Renal cortical epithelial cell (primary cell): ENCODE measurements at places on chromosomes 3 and 15.

DNA sequence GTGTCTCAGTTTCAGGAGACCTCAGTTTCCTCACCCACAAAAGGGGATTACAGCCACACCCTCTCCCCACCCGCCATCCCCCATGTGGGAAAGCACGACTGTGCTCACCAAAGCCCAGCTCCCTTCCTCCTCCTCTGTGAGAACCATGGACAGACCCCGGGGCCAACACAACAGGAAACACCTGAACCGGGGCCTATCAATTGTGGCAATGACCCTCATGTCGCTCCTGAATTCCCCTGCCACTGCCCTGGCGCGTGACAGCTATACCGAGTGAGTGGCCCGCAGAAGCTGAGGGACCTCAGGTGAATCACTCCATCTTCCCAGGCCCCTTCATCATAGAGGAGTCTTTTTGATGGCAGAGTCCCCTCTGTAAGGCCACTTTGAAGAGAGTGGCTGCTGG lies 28.6 kb downstream of the PLEKHO2 start:
- no peak for DNase-seq

DNA sequence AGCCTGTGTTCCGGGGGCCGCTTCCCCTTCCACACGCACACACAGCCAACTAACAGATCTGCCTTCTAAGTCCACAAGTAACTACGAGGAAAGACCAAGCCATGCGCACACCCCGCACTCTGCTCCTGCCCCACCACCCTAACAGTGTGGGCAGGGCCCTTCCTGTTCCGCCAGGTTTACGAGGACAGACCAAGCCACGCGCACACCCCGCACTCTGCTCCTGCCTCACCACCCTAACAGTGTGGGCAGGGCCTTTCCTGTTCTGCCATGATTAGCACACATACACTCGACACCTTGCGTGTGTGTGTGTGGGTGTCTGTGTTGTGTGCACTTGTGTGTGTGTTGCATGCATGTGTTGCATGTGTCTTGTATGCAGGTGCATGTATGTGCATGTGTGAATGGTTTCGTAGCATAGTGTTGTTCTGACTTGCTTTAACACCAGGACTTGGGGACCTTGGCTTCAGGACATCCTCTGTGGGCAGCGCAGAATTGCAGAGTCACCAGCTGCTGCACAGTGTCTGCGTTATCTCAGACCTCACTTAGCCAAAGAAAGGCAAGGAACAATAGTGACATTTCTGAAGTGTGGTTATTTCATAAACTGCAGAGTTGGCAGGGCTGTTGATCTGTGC lies 114.4 kb downstream of the CHSY1 start:
- DNase-seq: no peak

- peak; percentile 7 for DNase-seq
Observed at GRCh38 chr3:154121701-154122551, 736 bp downstream of the ARHGEF26 start.

DNA sequence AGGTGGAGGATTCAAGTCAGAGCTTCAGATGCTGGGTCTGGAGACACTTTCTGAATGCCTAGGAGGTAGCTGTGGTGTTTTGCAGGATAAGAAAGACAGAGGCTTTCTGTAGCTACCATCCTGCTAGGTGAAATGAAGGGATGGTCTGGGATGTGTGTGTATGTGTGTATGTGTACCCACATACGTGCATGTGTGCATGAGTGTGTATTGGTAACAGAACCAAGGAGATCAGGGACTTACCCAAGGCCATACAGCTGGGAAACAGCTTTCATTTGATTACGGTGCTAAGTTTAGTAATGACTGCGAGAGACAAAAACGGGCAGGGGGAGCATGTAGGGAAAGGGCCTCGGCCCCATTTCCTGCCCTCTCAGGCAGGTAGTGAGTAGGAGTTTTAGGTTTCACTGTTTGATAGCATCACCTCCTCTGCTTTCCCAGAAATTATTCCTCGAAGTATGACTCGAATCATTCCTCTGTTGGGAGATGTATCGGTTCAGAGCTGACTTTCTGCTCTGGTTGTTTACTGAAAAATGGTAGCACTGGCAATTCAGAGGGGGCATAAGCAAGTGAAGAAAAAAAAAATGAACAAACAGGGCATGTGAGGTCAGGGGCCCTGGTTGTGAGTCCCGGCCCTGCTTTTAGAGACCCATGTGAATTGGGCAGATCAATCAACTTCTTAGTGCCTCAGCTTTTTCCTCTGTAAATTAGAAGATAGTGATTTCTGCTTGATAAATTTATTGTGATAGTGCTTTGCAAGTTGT lies 130.7 kb downstream of the LPP start:
- DNase-seq: peak; percentile 59

GRCh38 chr3:134918441-134918840 lies 123.4 kb downstream of the EPHB1 start:
- no peak for DNase-seq

DNA sequence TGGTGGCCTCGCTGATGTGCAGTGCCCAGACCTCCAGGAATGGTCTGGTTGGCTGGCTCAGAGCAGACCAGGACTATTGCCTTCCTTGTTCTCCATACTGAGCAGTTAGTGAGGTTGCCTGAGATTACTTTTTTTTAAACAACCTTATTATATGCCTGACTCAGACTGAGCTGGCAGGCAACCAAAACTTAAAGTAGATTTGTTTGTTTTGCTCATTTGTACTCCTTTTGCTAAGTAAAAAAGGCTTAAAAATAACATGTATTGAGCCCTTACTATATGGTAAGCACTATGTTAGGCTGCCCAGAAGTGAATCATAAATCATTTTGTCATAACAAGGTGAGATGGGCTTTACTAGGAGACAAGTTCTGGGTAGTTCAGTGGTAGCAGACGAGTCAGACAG lies 92.4 kb downstream of the GHSR start:
- DNase-seq: peak; percentile 92

DNA sequence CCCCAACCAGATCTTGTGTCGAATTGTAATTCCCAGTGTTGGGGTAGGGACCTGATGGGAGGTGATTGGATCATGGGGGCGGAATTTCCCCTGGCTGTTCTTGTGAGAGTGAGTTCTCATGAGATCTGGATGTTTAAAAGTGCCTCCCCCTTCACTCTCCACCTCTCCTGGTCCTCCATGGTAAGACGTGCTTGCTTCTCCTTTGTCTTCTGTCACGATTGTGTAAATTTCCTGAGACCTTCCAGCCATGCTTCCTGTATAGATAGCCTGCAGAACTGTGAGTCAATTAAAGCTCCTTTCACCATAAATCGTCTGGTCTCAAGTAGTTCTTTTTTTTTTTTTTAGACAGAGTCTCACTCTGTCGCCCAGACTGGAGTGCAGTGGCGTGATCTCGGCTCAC lies 42.3 kb downstream of the NR1D2 start:
- DNase-seq: no peak

GRCh38 chr3:165642761-165643420 lies 194.3 kb downstream of the BCHE start:
- peak; percentile 99 for DNase-seq

DNA sequence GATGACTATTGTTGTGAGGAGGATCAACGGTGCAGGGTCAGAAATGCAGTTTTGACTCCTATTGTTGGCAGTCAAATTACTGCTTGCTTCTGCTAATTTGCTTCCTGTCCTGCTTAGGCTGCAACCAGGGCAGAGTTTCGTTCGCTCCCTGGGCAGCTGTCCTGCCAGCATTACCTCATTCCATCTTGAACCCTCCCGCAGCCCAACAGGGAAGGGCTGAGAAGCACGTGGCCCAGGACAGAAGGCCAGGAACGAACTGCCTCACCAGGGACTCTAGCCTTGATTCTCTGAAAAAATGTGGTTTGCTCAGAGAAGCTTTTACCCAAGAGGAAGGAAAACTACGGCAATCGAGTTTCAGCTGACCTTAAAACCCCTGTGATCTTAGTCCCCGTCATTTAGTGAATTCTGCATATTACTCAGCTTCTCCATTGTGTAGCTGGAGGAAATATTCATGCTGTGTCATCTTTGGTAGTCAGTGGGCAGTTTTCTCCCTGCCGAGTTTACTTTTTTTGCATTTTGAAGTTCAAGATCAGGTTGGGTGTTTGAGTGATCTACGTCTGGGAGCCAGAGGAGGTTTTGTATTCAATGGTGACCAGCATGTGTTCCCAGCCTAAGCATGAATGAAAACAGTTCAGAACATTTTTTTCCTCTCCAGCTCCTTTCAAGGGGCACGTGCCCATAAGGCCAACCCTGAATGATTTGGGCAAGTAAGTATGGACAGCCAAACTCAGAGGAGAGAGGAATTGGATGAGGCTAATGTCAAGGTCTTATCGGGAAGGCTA lies 23.0 kb downstream of the TLNRD1 start:
- DNase-seq: peak; percentile 66

GRCh38 chr3:129268396-129268795 lies 10.3 kb upstream of the HMCES start:
- DNase-seq: no peak

DNA sequence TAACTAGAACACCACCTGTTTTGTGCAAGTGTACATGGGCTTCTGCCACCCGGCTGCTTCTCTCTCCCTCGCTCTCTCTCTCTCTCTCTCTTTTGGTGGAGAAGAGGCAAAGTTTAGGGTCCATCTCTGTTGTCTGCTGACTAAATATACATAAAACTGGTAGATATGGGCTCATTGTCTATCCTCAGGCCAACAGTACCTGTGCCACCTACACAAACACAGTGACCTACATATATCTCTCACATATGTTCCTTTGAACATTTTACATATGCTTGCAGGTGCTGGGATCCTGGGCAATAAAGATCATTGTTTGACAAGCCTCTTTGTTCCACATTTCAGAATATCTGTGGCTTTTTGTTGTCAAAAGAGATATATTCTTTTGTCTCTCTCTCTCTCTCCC lies 256.3 kb upstream of the KCNH8 start:
- DNase-seq: no peak

DNA sequence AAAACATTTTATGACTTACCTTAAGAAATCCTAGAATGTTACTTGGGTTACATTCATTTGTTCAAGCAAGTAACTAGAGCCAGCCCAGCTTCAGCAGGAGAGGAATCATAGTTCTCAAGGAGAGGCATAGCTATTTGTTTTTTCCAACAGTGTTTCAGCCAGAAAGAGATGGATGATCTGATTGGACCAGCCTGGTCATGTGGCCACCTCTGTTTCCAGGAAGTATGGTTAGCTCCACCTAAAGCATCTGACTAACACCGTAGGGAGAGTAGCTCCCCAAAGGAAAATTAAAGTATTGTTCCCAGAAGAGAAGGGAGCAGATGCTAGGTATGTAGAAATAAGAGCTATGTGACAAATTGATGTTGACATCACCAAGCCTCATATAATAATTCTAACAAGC lies 417.1 kb downstream of the TAFA4 start:
- no peak for DNase-seq

GRCh38 chr3:113219605-113220300 lies 8.4 kb downstream of the BOC start:
- no peak for DNase-seq

DNA sequence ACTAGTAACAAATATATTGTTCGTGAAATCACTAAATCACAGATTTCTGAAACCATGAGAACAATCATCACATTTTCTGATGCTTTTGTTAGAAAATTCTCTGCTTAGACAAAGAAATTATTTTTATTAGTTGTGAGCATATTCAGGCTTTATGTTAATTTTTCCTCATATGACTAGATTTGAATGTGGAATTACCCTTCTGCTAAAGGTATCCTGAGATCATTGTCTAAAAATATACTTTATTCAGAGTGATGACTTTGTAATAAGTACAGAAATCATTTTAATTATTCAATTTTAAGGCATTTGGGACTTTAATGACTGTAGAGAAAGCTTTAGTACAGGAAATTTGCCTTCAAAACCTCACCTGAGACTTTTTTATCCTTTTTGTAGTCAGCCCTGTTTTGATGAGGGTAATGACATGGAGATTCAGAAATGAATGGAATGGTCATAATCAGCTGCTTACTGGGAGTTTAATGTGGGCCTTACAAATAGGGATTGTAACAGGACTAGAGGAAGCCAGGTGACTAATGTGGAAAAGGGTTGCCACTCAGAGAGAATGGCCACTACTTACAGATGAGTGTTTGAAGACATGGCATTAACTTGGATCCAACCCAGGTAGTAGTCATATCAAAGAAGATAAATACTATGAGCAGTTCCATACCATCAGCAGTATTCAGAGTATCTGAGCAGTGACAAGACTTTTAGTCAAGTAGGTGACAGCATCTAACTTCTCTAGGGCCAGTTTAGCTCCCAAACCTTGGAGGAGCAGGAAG lies 148.3 kb downstream of the MBNL1 start:
- peak; percentile 29 for DNase-seq

DNA sequence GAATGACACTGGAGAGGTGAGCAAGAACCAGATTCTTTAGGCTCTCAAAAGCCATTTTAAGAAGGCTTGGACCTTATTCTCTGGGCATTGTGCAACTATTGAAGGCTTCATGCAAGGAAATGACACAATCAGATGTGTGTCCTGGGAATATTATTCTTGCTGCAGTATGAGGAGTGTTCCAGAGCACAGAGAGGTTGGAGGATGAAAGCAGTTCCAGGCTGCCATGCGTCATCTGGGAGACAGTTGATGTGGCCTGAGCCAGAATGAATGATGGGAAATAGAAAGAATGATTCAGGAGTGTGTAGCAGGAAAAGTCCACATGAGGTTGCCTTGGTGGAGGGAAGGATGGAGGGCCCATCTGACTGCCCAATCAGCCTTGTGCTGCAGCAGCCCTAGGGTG lies 123.1 kb downstream of the CHCHD6 start:
- DNase-seq: no peak

- no peak for DNase-seq
Observed at GRCh38 chr3:180690061-180690460, 10.8 kb upstream of the CCDC39 start.

DNA sequence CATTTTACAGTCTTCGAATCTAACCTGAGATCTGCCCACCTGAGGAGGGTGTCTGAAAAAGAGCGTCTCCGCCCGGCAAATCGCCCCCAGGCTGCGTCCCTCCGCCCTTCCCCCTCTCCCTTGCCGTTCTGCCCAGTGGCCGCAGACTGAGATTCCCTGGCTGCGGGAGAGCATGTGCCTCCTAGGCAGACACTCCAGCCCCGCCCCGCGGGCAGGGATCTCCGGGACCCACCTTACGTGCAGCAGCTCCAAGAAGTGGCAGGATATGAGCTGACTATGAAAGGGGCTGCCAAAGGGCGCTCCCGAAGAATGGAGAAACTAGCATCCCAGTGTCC lies 2.7 kb upstream of the WNT5A start:
- DNase-seq: no peak

DNA sequence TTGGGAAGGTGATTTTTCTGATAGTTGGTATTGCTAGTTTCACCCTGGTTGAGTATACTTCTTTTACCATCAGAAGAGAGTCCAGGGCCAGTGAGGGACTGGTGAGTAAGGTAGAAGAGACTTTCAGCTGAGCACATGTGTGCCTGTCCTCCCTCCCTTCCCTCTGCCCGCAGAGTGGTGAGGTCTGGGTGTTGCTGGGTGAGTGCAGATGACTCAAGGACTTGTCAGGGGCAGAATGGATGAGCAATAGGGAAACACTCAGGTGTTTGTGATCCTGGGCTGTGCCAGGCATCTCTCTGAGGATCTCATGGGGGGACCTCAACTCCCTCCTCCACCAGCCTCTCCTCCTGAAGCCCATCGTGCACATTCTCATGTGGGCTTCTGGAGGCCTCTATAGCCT lies 76.0 kb upstream of the GSK3B start:
- peak; percentile 92 for DNase-seq

GRCh38 chr15:25134546-25134945 lies 179.8 kb downstream of the SNRPN start:
- DNase-seq: no peak
